ENCODE measurements at places on chromosomes 5 and 9.
A peak's percentile ranks its signal among the peaks of the same experiment; 100 is the strongest.

DNA sequence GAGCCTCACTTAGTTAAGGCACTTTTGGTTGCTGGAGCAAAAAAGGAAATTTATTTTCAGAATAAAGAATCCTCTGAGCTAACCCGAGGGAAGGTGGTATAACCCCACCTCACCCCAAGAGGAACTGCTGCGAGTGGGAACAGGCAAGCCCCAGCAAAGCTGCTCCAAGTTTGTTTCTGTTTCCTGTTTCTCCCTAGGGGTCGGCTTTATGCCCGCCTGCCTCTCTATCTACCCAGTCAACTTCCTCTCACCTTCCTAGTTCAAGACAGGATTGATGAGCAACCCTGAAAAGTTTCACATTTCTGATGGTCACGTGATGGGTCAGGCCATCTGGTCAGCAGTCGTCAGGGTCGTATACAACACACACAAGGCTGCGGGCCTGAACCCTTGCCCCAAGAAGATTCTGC lies 31.1 kb downstream of the TRIO start:
- DNase-seq, result no peak

DNA sequence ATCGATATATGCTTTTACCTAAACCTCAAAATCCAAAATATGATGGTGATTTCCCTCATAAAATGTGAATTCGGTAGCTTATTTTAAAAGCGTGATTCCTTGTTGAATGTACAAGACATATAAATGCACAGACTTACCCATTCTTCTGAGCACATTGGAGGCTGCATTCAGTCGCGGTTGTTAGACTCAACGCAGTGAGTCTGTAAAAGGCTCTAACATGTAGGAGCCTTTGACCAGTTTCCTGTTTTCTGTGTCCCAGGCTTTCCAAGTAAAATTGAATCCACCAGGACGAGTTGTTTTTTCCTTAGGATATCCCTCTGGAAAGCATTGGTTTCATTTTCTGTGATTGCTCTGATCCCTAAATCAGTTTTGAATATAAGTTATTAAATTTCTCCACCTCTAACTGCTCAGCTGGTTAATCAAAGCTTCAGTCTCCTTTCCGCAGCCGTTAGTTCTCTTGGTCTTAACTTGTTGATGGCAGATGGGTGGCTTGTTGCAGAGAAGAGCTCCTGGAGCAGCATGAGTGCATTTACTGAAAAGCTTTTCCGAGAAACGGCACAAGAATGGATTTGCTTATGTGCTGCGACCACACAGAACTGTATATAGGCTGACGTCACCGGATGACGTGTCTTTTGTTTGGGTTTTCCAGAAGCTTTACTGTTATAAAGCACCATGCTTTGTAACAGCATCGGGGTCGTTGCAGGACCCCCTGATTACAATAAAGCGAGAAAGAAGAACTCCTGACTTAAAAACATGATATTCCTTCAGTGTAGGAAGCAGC lies at the start of gene LRRTM2:
Gene LRRTM2, minus strand, starts transcription at position 565 of the 781 bp plus-strand sequence. Its CDS starts 424 bp downstream, at position 141.
- DNase-seq, result no peak

DNA sequence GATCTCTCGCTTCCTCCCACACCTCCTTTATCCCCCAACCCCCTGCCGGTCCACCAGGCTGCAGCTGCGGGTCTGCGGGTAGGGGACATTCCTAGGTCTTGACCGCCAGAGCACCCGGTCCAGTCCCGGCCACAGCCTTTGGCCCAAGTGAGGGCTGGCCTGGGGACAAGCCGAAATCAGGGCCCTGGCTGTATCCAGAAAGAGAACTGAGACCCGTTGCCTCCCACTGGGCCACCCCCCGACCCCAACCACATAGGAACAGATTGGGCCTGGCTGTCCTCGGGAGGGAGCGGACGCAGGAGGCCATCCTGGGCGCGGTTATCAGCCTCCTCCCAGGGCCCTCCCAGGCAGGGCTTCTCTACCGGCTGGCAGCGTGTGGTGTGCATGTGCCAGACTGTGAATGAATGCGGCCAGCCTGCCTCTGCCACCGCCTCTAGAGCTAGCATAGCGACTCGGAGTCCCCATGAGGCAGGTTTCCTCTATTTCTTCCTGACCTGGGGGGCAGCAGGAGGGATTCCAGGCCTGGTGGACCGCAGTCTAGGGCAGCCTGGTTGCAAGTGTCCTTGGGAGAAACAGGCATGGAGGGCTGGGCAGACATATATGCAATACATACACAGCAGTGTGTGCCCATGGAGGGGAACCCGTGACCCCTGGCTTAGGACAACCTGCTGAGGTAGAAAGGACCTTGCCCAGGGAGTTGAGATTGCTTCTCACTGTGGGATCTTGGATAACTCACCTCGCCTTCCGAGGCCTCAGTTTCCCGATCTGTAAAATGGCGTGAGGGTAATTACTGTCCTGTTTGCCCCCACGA lies 1.2 kb downstream of the N4BP3 start:
- peak; percentile 82 for DNase-seq

DNA sequence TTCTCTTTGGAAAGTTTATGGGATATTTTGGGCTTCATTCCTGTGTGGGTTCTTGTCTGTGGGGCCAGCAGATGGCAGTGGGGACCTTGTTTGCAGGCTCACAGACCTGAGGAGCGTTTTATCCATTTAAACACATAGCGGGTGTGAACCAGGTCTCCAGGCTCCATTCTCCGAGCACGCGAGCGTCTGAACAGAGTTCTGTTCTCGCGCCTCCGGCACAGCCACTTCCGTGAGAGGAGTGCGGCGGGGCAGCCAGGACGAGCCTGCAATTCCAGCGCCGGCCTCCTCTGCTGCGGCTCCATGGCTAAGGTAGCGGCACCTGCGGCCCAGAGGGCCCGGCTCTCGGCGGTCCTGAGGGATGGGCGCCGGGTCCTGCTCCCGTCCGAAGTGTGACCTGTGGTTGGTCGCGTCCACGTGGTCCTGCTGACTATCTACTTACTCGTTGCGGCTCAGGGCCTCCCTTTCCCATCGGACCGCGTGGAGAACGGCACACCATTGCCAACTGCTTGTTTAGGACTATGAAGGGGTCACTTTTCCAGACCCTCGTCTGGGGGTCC lies 7.3 kb downstream of the NRARP start:
- DNase-seq, result no peak

- DNase-seq, result peak; percentile 66
These were observed 753 bp downstream of the RPS6 start for GRCh38 chr9:19379283-19379682.

DNA sequence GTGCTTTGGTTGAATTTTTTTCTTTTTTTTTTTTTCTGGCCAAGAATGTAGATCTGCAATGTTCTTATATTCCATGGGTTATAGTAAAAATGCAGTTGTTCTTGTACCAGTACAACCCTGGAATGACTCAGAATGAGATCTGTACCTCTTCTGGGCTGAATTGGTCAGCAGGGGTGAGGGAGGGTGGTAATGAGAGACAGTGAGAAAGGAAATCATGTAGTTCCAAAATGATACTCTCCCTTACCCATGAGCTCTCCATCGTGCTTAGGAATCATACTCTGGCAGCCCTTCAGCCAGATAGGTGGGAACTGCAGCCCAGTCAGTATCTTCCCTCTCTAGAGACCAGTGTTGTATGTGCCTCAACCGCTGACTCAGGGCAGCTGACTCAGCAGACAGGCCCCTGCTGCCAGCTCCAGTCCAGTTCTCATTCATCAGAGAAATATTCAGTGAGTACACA lies 2.1 kb upstream of the GLIS3 start:
- no peak for DNase-seq

DNA sequence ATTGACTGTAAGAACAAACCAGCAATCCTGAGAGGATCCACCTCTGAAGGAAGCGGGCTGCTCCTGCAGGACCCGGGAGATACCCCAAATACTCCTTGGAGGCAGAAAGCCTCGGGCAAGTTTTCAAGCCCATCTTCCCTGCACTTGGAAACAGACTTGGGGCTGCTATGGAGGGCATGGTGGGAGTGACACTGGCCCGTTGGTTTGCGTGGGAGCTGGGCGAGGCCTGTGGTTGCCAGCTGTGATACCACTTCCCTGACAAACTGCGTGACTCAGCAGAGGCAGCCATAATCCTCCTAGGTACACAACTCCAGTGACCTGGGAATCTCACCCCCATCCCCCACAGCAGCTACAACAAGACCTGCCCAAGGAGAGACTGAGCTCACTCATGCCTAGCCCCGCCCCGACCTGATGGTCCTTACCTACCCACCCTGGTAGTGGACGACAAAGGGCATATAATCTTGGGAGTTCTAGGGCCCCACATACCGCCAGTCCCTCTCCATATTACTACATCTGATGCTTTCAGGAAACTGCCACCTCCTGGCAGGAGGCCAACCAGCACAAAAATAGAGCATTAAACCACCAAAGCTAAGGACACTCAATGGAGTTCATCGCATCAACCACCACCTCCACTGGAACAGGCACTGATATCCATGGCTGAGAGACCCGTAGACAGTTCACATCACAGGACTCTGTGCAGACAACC lies 38.1 kb upstream of the VLDLR start:
- DNase-seq, result no peak

DNA sequence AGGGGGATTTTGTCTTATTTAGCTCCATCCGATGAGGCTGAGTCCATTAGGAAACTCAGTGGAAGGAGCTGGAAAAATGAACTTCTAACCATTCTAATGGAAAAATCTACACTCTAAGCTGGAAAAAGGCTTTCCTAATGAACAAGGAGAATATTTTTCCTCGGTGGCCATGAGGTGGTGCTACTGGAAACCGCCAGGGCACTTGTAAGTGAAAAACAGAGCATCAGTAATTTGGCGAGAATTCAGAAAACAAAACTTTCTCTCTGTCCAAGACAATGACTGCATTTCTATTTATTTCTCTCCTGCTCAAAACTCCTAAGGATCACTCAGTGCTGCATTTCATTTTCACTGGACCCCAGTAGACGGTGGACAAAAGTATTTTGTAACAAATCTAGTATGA lies 237.6 kb downstream of the TENT4A start:
- DNase-seq, result no peak

DNA sequence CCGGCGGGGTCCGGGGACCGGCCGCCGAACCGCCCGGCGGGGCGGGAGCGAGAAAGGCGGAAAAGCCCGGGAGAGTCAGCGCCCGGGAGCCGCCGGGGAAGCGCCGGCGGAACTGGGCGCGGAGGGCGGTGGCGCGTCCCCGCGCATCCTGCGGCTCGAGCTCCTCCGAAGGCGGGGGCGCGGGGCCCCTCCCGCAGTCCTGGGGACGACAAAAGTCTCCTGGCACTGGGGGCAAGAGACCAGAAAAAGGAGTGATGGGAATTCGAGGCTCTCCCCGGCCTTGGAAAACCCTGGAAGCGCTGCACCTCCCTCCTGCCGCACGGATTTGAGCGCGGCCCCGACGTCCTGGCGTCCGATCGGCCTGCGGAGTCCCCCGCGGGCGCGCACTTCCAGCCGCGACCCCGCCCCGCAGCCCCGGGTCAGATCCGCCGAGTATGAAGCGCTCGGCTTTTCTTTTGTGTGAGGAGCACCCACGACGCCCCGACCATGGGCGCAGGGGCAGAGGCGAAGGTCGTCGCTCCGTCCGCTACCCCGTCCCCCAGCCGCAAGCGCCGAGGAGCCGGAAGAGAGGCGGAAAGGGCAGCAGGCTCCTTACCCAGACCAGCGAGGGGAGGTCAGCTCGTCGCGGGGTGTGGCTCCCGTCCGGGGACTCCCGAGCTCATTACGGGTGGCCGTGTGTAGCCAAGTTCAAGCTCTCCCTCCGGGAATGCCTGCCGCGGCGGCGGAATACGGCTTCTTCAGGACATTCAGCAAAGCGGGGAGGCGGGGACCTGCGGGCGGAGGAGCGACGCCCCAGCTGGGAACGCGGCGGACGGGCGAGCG lies at the start of gene EPB41L4A:
Gene EPB41L4A, minus strand, starts transcription at position 114 of the 822 bp plus-strand sequence. CDS start 238 bp downstream, outside the sequence.
- peak; percentile 58 for DNase-seq

DNA sequence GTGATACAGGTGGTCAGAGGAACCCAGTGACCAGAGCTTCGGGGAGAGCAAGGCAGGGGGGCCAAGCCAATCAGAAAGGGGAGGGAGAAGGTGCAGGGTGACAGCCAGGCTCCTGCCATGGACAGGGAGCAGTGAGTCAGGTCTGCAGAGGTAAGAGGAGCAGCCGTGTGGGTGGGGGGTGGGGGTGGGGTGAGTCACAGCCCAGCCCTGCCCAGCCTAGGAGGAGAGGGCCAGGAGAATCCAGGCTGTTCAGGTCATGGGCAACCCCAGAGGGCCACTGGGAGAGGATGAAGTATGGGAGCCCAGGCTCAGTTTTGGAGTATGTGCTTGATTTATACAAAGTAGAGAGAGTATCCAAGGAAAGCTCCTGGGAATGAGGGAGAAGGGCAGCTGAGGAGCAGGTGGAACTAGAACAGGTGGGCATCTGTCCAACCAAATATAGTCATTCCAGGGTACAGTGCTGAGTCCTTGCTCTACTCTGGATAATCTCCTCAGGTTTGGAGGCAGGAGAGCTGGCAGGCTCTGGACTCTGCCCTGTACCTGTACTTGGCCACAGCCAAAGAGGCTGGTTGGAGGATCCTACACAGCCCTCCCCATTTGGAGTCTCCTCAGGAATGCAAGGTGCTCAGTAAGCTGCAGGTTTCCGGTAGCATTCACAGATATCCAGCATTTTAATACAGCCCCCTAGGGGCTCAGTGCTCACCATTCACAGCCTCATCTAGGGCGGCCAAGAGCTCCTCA lies 1.6 kb downstream of the HBEGF start:
- DNase-seq, result no peak

DNA sequence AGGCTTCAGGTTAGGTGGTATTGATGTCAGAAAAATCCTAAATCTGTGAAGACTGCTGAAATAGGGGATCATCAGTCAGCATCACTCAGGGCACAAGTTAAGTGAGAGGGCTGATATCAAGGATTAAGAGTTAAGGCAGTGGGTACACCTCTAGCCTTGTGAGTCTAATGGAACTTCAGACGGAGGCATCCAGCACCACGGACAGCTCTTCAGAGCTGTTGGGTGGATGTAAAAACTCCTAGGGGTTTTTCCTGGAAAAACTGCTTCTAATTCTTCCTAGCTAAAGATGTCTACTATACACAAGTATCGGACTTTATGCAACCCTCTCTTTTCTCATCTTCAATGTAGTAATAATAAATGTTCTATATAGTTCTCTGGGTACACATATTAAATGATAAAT lies 165.9 kb downstream of the SH3GL2 start:
- no peak for DNase-seq

DNA sequence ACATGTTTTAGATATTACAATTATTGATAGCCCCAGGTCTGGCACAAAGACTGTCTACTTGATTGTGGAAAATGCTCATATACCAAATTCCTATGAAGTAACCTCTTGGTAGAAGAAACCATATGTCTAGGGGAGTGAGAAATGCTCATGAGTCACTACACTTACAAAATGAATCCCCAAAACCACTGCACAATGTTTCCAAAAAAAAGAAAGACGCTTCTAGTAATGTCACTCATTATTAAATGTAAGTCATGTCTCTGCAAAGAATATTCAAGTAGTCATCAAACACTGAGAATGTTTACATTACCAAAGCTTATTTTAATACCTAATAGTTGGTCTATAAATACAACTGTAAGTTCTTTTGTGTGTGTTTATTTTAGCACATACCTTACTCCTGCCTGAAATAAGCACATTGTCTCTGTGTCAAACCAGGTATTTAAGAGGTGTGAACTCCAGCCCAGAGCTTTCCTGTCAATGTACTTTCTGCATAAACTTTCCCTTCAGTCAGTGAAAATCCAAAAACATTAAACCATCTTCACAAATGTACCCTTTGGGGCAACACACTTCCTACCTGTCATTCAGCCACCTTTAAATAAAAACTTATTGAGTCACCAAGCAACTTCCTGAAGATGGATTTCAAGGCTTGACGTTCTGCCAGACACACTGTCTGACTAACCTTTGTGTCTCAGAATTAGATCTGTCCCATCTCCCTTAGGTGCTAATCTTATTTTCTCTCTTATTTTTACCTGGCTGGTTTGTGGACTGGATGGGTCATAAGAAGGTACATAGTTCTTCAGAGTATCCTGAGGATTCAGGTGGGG lies 194.0 kb downstream of the NFIB start:
- DNase-seq, result no peak

- no peak for DNase-seq
These were observed 276.2 kb downstream of the PDE4D start for GRCh38 chr5:59617186-59617771.

- no peak for DNase-seq
These were observed 678 bp downstream of the SLC2A6 start for GRCh38 chr9:133477992-133478850.

All from activated CD8-positive, alpha-beta memory T cell treated with anti-CD3 and anti-CD28 coated beads for 24 hours (primary cell).